CD4-positive, alpha-beta T cell treated with Interferon alpha-2 for 1 hour (primary cell): ENCODE measurements at places on chromosomes 4 and X.

- DNase-seq: no peak
Observed at GRCh38 chr4:56575820-56576429, 70.3 kb downstream of the ARL9 start.

DNA sequence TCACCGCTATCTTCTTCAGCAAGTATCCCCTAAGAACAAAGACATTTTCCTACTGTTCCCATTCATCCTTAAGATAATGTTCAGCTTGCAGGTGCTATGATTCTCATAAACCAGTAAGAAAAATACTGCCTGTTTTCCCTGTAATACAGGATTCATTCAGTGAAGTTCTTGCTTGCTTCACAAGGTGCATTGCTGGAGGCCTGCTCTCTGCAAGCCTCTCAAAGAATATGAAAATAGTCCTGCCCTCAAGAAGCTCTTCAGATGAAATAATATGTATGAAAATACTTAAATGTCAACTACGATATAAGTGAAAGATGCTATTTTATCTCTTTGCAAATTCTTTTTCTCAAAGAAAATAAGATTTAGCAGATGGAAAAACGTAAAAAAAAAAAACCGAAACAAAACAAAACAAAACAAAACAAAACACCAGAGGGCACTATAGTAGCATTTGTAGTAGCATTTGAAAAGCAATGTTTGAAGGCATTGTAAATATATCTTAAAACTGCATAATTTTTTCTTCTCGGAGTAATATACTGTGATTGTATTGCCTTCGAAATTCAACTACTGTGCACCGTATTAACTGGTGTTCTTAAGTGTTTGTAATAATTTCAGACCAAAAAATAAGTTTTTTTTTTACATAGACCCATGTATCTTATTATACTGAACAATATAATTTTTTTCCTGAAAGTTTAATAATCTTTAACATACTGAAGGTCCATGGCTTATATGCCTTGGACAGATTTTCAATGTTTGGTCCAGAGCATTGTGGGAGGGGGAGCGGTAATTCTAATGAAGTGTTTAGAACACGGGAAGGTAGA is 26.0 kb downstream of the ADH4 start:
- DNase-seq: no peak

DNA sequence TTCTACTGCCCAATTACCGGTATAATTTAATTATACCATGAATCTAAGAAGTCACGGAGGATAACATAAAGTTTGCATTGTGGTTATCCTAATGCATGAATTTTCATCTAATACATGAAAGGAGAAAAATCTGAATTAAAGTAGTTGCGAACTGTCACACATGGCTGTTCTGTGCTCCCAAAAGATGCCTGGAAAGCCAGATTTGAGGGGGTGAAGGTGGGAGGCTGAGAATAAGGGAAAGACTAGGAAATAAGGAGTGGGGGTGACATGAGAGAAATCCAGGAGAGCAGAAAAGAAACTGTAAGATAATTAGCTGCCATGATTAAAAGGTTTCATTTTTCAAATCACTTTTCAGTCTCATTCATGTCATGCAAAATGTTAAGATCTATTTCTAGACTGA is 1582.7 kb downstream of the STIM2 start:
- DNase-seq: no peak

DNA sequence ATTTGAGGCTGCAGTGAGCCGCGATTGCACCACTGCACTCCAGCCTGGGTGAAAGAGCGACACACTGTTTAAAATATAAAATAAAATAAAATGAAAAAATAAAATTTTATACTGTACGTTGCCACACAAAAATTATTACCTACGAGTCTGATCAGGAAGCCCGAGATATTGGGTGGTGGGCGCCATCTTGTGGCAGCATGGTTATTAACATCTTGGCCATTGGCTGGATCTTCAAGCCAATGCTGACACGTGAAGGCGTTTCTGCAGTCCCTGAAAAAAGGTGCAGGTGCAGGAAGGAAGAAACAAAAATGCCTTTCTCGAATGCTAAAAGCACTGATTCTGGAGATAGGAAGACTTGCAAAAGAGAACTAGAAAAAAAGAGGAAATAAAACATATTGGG is 4.9 kb upstream of the TLR8 start:
- DNase-seq: peak; percentile 65

DNA sequence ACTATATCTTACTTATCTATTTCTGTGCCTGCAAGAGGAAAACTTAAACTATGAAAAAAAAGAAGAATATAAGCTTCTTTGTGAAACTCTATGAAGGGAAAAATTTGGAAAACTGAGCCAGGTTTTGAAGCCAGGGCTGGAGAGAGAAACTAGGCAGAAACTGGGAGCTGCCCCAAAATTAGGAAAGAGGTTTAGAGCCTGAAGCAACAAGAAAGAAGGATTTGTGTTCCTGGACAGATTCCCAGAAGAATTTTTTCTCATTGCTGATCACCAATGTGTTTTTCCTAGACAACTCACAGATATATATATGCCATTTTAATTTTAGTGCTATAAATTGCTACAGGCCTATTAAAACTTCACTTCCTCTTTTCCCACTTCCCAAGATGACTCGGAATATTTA is 245.0 kb upstream of the GEMIN8 start:
- DNase-seq: no peak

DNA sequence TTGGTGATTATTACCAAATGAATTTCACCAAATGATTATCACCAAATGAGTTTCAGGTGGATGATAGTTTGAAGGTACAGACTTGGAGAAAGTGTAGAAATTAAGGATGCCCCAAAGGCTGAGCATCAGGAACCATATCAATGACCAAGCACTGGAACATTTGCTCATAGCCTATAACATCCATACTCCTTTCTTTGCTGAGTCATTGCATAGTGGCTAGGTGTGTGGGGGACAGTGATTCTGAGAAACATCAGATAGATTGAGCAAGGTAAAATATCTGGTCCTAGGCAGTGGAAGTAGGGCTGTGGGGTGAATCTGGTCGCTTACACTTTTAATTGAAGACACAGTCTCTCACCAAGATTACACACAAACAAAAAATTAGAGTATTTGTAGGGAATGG is 1362.5 kb upstream of the PABPC4L start:
- DNase-seq: no peak

- DNase-seq: no peak
Observed at GRCh38 chrX:38561951-38562719, 793 bp downstream of the TSPAN7 start.

DNA sequence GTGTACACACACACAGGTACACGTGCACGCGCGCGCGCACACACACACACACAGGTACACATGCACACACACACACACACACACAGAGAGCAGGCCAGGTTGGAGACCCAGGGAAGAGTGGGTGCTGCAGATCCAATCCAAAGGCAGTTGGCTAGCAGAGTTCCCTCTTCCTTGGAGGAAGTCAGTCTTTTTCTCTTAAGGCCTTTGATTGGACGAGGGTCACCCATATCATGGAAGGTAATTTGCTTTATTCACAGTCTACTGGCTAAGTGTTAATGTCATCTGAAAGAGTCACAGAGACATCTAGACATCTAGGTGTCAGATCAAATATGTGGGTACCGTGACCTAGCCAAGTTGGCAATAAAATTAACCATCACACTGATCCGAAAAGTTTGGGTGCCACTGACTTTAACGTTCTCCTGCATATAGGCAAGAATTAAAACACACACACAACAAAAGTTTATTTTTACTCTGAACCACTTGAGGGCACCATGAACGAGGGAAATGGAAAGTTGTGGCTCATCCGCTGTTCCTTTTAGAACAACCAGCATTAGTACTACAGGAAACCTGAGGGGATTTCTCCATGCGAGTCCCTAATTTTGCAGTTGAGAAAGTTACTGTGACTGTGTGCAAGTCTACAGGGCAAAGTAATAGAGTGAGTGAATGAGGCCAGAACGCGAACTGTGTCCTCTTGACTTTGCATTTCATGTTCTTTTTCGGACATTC is 66.0 kb upstream of the STOX2 start:
- no peak for DNase-seq

GRCh38 chr4:143399113-143399949 is 62.7 kb downstream of the GAB1 start:
- DNase-seq: no peak

DNA sequence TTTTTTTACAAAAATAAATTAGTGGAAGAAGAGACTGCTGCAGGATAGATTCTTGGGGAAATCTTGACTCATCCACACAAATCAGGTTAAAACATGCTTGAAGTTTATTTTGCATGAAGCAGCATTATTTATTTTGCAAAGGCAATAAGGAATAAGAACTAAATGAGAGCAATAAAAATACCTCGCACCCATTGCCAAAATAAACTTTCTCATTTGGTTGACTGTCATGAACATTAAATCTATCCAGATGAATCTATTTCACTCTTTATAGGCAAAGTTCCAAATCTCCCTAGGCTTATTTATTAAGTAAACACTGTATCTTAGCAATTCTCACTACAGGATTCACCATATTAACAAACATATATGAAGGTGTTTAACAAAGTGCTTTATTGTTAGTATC is 58.9 kb downstream of the HOPX start:
- no peak for DNase-seq

- DNase-seq: no peak
Observed at GRCh38 chr4:85676850-85677590, 202.1 kb downstream of the ARHGAP24 start.

- no peak for DNase-seq
Observed at GRCh38 chr4:127249767-127250108, 383.0 kb upstream of the INTU start.

- DNase-seq: no peak
Observed at GRCh38 chr4:76200771-76201231, 12.8 kb downstream of the SCARB2 start.

GRCh38 chrX:118550792-118551191 is 55.2 kb downstream of the DOCK11 start:
- DNase-seq: no peak

- no peak for DNase-seq
Observed at GRCh38 chr4:156294577-156294976, 340.9 kb upstream of the CTSO start.

DNA sequence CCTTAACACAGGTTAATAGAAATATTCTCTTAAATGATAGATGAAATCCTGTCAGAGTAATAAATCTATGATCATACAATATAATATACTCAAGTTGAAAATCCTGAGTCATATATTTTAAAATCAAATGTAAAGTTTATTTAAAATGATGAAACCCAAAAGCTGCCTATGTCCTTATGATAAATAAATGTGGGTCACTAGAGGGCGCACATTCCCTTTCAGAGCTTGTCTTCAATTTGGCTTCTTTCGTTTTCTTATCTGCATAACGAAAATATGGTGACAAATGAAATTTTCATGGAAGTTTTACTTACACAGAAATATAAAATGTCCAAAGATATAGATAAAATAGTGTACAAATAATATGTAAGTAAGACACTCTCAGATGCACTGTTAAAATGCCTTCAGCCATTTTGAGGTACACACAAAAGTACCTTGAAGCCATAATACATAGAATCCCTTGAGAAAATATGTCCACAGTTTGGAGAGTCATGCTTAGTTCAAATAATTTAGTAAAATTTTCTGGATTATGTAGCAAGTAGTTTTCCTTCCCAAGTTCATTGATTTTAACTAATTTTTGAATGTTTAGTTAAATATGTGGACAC is 680.4 kb downstream of the DMD start:
- DNase-seq: peak; percentile 17

DNA sequence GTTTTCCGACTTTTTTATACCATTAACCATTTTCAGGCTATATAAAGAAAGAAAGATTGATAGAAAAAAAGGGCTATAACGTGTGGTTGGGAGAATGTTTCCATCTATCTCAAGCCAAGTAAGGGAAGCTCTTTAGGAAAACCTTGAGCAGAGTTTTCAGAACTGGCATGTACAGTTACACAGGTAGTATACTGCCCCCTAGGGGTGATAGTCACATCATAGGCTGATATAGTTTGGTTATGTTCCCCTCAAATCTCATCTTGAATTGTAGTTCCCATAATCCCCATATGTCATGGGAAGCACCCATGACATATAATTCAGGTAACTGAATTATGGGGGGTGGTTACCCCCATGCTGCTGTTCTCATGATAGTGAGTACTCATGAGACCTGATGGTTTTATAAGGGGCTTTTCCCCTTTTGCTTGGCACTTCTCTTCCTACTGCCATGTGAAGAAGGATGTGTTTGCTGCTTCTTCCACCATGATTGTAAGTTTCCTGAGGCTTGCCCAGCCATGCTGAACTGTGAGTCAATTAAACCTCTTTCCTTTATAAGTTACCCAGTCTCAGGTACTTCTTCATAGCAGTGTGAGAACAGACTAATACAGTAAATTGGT is 186.8 kb downstream of the TMA16 start:
- DNase-seq: peak; percentile 36

GRCh38 chrX:17750436-17750835 is 13.1 kb downstream of the SCML1 start:
- DNase-seq: no peak

DNA sequence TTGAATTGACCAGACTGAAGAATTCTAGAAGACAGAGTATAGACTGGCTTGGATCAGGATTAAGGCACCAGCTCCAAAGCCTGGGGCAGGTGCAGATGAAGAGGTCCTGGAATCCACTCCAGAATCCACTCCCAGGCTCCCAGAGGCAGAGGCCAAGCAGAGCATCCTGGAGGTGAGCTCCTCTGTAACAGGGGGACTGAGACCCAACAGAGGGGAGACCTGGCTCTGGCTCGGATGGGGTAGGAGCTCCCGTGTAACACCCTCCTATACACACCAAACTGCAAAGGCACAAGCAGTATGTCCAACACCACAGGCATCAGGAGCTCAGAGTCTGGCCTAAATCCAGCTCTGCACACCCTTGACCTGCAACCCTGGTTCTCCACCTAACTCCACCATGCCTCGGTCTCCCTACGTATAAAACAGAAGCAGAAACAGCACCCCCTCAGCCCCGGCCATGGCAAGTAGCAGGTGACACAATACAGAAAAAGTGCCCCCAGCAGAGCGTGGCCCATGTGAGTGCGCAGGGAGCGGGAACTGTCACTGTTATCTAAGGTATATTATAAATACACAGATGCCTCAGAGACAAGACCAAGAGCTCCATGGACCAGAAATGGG is 14.9 kb downstream of the RNF212 start:
- DNase-seq: no peak

DNA sequence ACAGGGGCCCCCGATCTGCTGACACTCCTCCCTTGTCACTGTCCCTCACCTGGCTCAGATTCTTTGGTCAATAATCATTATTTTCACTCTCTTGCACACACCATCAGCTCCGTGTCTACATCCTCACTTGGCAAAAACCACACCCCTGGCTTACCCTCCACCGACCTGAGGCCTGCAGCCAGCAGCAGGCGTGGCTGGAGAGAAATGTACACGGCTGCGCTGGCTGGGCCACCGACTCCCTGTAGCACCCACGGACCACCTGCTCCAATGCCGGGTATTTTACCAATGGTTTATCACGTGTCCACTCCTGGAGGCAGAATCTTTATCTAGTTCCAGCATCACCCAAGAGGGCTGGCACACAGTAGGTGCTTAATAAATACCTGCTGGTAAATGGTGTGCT is 98.4 kb downstream of the WFS1 start:
- DNase-seq: no peak

GRCh38 chr4:110224812-110225211 is 26.4 kb upstream of the ELOVL6 start:
- DNase-seq: no peak

GRCh38 chr4:125315576-125316400 is 1.0 kb downstream of the FAT4 start:
- no peak for DNase-seq

GRCh38 chrX:9805956-9806355 is 19.7 kb downstream of the SHROOM2 start:
- no peak for DNase-seq

- DNase-seq: no peak
Observed at GRCh38 chrX:45849261-45849862, 648.7 kb upstream of the DIPK2B start.
